ENCODE measurements at places on chromosomes 1 and 21.

- no peak for DNase-seq
Measured at GRCh38 chr1:195740862-195741261, 867.4 kb downstream of the KCNT2 start.

GRCh38 chr1:40676501-40676900 is 11.0 kb upstream of the RIMS3 start:
- no peak for DNase-seq

- DNase-seq = no peak
Measured at GRCh38 chr1:117511273-117511672, 94.6 kb upstream of the TENT5C start.

GRCh38 chr1:197065559-197065958 is 1.5 kb downstream of the F13B start:
- no peak for DNase-seq

GRCh38 chr1:246726255-246726679 is 2.1 kb downstream of the SCCPDH start:
- no peak for DNase-seq

DNA sequence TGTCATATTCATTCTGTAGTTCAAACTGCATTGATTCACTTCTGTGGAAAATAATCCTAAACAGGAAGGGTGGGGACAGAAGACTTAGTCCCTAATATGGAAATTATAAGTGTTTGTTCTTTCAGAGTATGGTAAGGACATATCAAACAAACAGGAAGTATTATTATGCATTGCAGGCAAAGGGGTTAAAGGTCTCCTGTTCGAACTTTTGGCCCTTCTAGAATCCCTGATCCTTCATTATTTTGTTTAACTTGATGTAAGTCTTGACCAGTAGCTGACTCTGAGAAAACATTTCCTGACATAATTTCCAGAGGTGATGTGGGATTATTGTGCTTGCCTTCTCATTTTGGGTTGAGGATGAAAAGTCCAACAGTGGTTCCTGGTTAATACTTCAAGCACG is 215.4 kb upstream of the ADGRL2 start:
- DNase-seq = no peak

GRCh38 chr21:42785666-42786427 is 93.5 kb downstream of the WDR4 start:
- DNase-seq = no peak

Measured in NCI-H446 (cell line).